ENCODE measurements at places on chromosomes 3 and 15.

DNA sequence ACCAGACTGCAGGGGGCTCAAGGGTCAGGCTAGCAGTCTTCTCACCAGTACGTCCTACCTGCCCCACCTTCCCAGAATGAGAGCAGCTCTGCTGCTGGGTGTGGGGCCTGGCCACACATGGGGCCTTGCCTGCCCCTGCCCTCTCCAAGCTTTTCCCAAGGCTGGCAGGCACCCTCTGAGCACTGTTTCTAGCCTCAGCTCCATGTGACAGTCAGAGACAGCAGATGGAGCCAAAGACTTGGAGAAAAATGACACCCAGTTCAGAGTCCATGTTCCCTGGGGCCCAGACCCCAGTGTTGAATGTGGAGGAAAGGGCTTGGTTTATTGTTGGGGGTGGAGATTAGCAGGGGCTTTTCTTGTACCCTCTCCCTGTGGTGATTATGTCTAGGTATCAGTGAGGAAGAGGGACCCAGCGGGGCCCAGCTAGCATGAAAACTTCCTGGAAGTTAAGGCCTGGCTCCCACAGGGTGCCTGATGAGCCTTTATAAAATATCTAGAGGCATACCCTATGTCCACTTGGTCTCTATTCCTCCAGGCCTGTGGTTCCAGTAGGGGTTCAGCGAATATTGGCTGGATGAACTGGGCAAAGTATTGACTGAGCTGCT, 153.8 kb downstream of the EEFSEC start:
- peak; percentile 10 for DNase-seq

DNA sequence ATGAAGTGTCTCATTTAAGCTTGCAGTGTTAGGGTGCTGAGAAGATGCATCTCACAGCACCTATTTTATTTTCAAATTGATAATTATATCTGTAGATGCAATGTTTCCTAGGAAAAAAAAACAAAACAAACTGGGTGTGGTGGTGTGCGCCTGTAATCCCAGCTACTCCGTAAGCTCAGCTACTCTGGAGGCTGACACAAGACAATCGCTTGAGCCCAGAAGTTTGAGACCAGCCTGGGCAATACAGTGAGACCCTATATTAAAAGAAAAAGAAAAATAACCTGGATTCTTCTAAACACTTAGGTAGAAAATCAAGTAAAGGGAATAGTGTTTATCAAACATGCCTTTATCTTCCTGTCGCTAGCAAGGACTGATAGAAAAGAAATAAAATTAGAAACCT, 1.9 kb downstream of the MINDY2 start:
- no peak for DNase-seq

DNA sequence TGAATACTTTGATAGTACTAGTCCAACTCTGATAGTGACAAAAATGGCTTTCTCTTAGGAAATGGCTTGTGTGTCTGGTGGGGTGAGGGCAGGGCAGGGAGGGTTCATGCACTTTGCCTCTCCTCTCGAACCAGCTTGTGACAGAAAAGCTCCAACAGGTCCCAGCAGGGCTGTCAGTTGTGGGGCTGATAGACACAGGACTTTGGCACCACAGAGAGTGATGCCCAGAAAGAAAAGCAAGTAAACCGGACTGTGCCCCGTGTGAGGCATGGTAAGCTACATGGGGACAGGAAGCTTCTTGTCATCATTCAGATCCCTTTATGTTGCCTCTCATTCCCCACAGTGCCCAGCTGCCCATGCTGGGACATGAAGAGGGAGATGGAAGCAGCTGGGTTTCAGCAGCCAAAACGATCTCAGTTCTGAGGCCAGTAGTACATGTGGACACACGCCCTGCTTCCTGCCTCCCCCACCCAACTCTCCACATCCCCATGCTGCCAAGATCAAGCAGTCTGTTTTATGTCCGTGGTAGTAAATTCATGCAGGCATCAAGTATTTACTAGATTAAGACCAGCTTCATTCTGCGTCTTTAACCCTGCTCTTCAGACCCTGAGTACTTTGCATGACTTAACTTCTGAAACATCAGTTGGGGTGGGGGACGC, 29.7 kb upstream of the LIPC start:
- DNase-seq, result no peak

GRCh38 chr3:194139071-194139813, 3.3 kb downstream of the HES1 start:
- no peak for DNase-seq
